MV-4-11 (cell line): ENCODE measurements at places on chromosomes 1 and 21.

- peak; percentile 76 for DNase-seq
Measured at GRCh38 chr1:36224537-36225282, 467 bp downstream of the THRAP3 start.

GRCh38 chr1:89499320-89499719 is 25.3 kb upstream of the LRRC8B start:
- DNase-seq = no peak

- peak; percentile 58 for DNase-seq
Measured at GRCh38 chr1:24952413-24952841, 22.4 kb upstream of the RUNX3 start.

DNA sequence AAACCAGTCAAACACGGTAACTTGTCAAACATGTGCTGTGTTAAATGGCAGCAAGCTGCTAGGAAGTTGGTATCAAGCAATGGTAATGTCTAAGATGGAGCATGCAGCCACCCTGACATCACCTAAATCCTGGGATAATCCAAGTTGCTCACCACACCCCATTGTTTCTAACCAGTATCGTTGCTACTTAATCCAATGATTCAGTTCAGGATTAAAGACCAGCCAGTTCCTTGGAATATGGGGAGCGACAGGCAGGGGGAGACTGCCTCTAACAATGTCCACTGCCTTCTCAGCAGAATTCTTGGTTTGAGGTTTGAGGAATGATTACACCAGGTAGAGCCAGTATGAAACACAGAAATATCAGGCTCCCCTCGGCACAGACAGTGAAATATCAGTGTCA is 122.1 kb upstream of the IFFO2 start:
- no peak for DNase-seq

- no peak for DNase-seq
Measured at GRCh38 chr1:16077406-16078245, 4.2 kb upstream of the FAM131C start.

DNA sequence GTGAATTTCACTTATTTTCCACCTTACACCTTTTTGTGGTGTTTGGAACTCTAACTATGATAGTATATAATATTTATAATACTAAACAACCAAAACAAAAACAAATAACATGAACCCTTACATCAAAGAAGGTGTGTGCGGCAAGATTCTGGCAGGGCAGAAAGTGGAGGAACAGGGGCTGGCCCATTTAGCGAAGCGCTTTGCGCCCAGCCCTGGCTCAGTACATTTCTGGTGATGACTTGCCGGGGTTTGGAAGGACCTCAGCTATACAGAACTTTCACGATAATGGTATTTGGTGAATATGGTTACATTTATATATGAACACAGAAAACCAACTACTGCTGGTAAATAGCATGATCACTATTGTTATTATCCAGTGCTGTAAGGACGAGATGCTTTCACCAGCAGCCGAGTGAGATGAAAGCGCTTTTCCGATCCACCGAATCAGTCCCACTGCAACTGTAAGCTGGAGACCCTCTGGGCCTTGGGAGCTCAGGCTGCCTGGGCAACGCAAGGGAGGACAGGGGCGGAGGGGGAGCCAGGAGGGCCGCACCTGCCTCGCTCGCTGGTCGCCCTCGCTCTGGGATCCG is 63.9 kb downstream of the CD247 start:
- no peak for DNase-seq

- DNase-seq = no peak
Measured at GRCh38 chr1:84939761-84940160, 46.8 kb upstream of the LPAR3 start.

DNA sequence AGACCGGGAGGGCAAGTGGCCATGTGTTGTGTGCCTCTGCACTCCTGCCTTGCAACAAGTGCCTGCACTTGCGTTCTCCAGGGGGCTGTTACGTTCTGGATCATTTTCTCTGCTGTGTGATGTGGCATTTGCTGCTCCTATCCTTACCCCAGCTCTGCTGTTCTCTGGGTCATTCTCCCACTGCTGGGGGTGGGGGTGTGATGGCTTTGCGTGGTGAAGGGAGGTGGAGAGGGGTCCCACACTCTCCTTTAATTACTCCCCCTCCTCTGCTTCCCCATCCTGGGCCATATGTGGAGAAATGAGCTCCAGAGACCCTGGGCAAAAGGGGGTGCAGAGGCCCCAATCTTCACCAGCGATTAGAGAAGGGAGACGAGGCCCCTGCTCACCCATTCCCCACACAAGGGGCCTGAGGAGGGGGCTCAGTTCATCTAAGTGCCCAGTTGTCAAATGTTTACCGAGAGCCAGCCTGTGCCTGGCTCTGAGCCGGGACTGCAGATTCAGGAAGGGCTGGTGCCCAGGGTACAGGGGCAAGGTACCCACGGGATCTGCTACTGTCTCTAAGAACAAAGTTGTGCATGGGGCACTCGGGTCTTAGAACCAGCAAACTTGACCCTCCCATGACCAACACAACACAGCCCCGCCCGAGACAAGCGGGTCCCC is 355.4 kb downstream of the PTPRU start:
- DNase-seq = no peak

GRCh38 chr1:215566556-215567490 is at the start of gene KCTD3:
TSS of gene KCTD3 (plus strand) at chr1:215567304. CDS start at chr1:215567686, 382 bp downstream.
- DNase-seq = peak; percentile 63

DNA sequence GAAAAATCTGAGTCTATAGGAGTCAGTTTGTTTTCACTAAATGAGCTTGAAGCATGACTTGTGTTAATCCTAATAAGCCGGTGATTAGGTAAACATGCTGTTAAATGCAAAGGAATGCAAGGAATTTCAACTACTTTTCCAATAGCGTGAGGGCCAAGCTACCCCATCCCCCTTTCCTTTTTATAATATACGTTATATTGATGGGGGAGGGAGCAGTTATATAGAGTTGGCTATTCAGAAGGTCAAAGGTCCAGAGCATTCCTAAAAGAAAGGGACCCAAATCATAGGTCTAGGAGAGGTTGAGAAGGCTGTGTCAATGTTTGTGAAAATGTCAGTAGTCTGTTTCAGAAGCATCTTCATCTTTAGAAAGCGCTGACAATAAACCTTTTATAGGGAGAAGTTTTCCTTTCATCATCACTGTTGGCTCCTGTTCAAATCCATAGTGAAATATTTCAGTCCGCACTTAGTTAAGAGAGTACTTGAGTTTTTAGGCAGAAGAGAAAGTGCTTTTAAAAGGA is 3.8 kb downstream of the CCN1 start:
- DNase-seq = no peak

GRCh38 chr1:231279683-231280082 is 38.7 kb downstream of the GNPAT start:
- DNase-seq = peak; percentile 74

DNA sequence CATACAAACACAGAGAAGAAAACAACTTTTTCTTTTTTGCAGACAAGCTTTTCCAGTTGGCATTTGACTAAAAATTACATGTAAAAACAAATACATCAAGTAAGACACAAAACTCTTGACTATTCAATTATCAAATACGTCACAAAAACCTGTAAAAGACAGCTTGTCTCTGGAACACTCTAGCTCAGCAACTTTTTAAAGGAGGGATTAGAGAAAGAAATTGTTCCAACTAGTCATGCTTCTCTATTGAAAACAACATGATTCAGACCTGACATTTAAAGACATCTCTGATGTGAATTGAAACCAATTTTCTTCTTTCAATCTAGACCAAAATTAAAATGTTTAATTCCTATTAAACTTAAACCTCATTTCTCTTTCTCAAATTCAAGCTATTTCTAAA is 30.3 kb downstream of the SMYD3 start:
- no peak for DNase-seq
